DMS 273 treated with DMSO at 0.1 percent for 48 hours (cell line): ENCODE measurements at places on chromosomes 3 and 15.

DNA sequence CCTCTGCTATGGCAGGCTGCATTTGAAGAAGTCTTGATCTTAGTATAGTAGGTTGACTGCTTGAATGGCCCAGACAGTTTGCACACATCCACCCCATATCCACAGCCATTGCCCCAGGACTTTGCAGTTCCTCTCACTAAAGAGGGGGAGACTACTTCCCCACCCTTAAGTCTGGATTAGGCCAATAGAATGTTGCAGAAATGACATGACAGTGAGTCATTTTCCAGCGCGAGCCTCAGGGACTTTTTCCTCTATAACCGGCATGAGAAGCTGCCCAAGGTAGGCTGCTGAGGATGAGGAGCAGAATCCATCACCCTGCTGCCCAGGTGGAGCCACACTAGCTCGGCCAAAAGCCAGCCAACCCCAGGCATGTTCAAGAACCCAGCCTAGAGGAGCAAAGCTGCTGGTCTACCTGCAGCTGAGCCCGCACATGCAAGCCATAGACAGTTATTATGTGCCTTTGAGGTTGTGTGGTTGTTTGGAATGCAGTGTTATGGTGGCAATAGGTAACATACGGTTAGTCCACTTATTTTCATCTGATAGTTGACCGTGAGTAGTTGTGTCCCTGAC lies 113.9 kb downstream of the TLE3 start:
- no peak for DNase-seq

DNA sequence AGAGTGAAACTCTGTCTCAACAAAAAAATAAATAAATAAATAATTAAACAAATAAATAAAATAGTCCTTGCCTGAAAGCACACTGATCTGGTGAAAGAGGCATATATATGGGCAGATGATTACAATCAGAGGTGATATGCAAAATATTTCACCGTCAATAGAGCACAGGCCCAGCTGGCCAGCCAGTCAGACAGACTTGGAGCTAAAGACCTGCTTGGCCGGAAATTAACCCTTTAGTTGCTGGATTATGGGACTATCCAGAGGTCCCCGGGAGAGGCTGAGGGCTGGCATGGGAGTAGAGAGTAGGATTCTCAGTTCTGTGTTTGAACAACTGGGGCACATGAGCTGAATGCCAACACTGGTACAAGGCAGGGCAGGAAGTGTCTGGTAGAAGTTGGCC lies 59.1 kb upstream of the CTNNB1 start:
- DNase-seq = no peak

- no peak for DNase-seq
These were observed 51.6 kb downstream of the SUCLG2 start for GRCh38 chr3:67602816-67603215.

- no peak for DNase-seq
These were observed 40.5 kb downstream of the SH3BP5 start for GRCh38 chr3:15291589-15292541.

DNA sequence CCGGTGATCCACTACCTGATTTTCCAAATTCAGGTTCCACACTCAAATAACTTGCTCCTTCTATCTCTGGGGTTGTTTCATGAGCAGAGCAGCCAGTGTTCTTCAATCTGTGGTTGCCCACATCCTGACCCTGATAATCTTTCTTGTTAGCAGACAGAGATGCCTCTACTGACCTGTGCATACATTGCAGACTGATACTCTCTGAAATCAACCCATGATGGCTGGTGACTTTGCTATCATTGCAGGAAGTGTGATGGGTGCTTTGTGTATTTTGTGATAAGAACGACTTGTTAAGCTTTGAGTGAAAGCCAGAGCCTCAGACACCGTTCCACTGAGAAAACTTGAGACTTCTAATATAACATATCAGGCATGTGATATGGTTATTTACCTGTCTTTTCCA lies 39.9 kb downstream of the GATM start:
- DNase-seq = no peak
